Neuronal stem cell (in vitro differentiated cells): ENCODE measurements at places on chromosomes 5 and 9.

- H3K27me3 ChIP-seq = no peaks in the 10 kb centered on the region
- no peak for DNase-seq
- no peaks in the 10 kb centered on the region for H3K36me3 ChIP-seq
- no peaks in the 10 kb centered on the region for H3K4me1 ChIP-seq
- no peak overlapping the region for H3K4me3 ChIP-seq
- H3K27ac ChIP-seq = no peak overlapping the region
Observed at GRCh38 chr5:101024299-101024698, 121.2 kb upstream of the ST8SIA4 start.

DNA sequence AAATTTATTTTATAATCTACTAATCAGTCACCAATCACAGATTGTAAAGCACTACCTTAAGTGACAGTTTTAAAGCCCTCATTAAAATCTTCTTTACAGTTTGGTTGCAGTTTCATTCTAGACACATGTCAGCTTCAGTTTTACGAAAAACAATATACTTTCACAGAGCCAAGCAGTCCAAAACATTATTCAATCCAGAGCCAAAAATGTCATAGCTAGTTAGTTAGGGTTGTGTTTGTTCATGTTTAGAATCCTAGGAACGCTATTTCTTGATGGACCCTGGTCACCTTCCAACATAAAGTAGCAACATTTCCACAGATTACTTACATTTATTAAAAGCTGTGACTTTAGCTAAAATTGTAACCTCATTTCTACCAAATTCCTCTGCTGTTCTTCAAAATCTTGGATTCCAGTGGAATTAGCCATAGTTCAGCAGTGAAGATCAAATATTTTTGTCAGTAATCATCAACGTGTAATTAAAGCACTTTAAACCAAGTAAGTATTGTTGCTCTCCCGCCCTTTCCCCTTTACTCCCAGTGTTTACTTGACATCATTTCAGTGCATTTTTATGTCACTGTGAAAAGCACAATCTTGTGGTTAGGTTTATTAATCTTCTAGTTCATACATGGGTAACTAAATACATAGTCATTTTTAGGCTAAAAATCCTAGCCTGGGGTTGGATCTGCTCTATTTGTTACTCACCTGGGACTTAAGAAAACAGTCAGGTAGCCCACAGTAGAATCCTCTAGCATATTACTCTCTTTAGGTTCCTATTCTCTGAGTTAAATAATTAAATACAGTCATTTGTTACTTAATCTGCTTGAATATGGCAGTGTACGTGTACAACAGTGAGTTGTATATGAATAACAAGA, 74.3 kb downstream of the NIPBL start:
- H3K36me3 ChIP-seq = peaks cover 2% of the 10 kb centered on the region
- no peak for DNase-seq
- peaks cover 4% of the 10 kb centered on the region for H3K4me1 ChIP-seq
- H3K27ac ChIP-seq = no peak overlapping the region

DNA sequence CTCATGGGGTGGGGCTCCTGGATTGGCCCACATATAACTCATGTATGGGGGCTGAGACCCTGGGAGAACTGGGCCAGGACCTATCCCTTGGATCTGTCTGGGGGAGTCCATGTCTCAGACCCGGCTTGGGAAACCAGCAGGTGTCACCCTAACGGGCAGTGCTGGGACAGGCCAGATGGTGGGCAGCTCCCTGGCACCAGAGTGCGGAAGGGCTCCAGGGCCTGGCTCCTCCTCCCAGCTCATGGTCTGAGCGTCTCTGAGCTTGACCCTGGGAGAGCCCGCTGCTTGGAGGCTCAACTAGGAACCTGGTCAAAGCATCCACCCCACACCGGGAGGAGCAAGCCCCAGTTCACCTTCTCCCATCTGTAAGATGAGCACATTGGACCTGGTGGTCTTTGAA, 15.5 kb upstream of the NCS1 start:
- no peak overlapping the region for H3K4me3 ChIP-seq
- DNase-seq = no peak
- H3K27ac ChIP-seq = no peak overlapping the region
- no peaks in the 10 kb centered on the region for H3K27me3 ChIP-seq

GRCh38 chr9:38368731-38369130, 23.8 kb upstream of the ALDH1B1 start:
- DNase-seq = no peak
- no peaks in the 10 kb centered on the region for H3K4me1 ChIP-seq
- no peak overlapping the region for H3K27ac ChIP-seq
- H3K27me3 ChIP-seq = no peaks in the 10 kb centered on the region
- H3K4me3 ChIP-seq = no peak overlapping the region

GRCh38 chr5:130642461-130642860, 522.6 kb downstream of the HINT1 start:
- DNase-seq = no peak
- H3K4me3 ChIP-seq = no peak overlapping the region
- H3K27me3 ChIP-seq = no peaks in the 10 kb centered on the region
- H3K36me3 ChIP-seq = no peaks in the 10 kb centered on the region
- H3K27ac ChIP-seq = no peak overlapping the region
- H3K4me1 ChIP-seq = no peaks in the 10 kb centered on the region

GRCh38 chr9:89375191-89375760, 57.0 kb downstream of the SECISBP2 start:
- no peak overlapping the region for H3K27ac ChIP-seq
- no peak overlapping the region for H3K4me3 ChIP-seq
- H3K27me3 ChIP-seq = no peaks in the 10 kb centered on the region

- no peak overlapping the region for H3K27ac ChIP-seq
- no peaks in the 10 kb centered on the region for H3K36me3 ChIP-seq
- DNase-seq = no peak
Observed at GRCh38 chr5:37435261-37435660, 56.1 kb downstream of the WDR70 start.

DNA sequence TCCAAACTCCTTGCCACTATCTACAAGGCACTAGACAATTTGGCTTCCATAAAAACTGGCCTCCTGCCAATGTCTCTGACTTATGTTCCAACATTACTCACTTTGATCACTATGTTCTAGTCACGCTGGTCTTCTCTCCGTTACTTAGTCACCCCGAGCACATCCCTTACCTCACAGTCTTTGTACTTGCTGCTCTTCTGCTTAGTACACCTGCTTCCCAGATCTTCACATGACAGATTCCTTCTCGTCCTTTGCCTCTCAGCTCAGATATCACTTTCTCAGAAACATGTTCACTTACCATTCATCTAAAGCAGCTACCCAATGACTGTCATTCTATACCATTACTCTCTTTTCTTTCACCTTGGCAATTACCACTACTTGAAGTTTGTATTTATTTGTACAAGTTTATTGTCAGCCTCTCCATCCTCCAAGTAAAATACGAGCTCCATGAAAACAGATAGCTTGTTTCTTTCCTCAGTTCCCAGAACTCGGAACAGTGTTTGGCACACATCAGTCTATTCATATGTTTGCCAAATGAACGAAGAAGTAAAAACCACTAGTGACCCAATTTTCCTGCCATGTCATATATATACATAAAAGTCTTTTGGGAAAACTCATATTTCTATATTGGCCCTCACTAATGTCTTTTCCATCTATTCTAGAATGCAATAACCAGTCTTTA, 5.9 kb upstream of the SLC22A5 start:
- H3K36me3 ChIP-seq = no peaks in the 10 kb centered on the region
- no peaks in the 10 kb centered on the region for H3K27me3 ChIP-seq
- H3K27ac ChIP-seq = no peak overlapping the region
- no peak for DNase-seq
- no peaks in the 10 kb centered on the region for H3K4me1 ChIP-seq
- H3K4me3 ChIP-seq = no peak overlapping the region

DNA sequence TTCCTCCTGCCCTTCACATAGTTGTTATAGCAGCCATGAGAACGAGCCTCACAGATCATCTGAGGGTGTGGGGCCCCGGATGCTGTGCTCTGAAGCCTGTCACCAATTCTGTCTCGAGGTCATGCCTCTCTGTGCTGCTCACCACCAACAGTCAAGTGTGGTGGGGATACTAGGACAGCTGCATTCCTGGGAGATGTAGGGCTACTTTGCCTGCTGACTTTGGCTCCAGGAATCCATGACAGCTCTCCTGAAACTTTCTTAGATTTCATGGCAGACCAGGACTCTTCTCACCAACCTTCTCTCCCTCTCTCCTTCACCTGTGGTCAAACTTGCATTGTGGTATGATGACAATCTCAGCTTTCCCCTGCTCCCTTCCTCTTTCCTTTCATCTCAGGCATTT, 395.9 kb downstream of the PSAT1 start:
- no peak overlapping the region for H3K4me3 ChIP-seq
- DNase-seq = no peak
- H3K4me1 ChIP-seq = no peaks in the 10 kb centered on the region
- H3K36me3 ChIP-seq = no peaks in the 10 kb centered on the region
- H3K27me3 ChIP-seq = no peaks in the 10 kb centered on the region

DNA sequence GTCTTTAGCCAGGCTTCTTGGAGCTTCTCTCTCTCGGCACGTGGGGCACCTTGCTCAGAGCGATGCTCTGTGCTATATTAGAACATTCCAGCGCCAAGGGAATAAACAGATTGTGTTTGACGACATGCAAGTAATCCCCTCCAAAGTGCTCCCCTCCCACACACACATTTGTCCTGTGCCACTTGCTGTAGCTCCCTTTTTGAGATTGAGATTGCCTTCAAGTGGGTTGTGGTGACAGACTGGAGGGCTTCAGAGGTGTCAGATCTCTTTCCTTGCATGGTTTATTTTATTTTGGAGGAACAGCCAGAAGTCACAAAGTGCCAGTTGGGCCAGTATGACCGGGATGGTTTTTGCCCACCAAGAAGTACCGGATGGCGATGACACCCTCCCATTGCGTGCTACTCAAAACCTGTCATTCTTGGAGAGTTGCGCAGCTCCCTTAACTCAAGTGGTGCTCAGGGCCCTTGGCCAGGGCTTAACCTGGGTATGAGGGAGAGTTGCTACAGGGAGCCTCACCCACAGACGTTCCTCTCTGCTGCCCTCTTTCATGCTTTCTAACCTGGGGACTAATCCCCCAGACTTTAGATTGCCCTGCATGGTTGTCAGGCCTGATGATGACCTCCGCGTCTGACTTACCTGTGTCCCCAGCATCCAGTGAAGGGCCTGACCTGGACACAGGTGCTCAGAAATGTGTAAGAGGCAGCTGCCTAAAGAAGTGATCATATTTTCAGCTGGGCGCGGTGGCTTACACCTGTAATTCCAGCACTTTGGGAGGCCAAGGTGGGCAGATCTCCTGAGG, 18.8 kb upstream of the RPL26L1 start:
- no peaks in the 10 kb centered on the region for H3K27me3 ChIP-seq
- no peak overlapping the region for H3K4me3 ChIP-seq
- peaks cover 86% of the 10 kb centered on the region for H3K36me3 ChIP-seq
- H3K27ac ChIP-seq = no peak overlapping the region
- DNase-seq = no peak
- H3K4me1 ChIP-seq = peaks cover 8% of the 10 kb centered on the region

DNA sequence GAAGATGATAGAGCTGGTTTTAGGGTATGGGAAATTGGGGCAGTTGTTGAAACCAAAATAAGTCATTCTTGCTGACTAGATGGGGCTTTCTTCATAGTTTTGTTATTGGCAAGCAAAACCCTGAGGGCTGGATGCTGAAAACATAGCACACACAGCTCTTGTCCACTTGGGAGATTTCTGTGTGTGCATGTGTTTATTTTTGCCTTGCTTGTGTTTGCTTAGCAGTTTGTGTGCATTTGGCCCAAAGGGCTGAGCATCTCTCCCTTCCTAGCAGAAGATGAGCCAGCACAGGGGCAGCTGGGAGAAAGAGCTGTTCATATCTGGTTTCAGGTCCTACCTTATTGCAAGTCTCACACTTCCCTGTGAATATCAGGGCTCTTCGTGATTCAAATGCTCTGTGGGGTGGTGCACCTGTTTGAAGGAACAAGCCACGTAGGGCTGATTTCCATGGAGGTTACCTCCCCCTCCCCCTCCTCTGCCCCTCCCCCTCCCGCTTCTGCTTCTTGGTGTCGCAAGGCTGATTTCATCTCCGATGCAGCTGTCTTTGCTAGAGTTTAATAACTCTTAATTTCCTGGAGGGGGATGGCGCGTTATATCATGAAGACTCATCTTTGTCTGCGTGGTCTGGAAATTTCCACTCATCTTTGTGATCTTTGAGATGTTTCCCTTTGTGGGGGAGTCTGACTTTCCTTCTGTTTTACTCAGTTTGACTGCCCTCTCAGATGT, 296.5 kb downstream of the ARHGAP26 start:
- no peaks in the 10 kb centered on the region for H3K36me3 ChIP-seq
- no peak overlapping the region for H3K4me3 ChIP-seq
- no peak for DNase-seq
- no peaks in the 10 kb centered on the region for H3K27me3 ChIP-seq
- H3K27ac ChIP-seq = no peak overlapping the region
- no peaks in the 10 kb centered on the region for H3K4me1 ChIP-seq

DNA sequence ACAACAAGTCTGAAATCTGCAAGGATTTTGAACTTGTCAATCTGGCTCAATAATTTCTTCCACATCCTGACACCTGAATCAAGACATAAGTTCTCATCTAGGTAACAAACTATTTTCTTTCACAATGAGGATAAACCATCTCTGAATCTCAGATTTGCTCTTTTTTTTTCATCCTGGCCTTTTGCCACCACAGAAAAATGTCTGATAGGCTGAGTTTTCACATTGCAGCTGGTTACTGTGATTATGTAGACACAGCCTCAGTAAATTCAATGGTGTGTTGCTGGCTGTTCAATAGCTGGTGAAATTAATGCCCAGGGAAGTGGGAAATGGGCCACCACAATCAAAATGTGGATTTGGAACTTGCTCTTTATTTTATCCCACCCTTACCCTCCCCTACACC, 2.8 kb upstream of the ADRA1B start:
- peaks cover 7% of the 10 kb centered on the region for H3K4me1 ChIP-seq
- no peak overlapping the region for H3K4me3 ChIP-seq
- peaks cover 63% of the 10 kb centered on the region for H3K27me3 ChIP-seq
- no peaks in the 10 kb centered on the region for H3K36me3 ChIP-seq

DNA sequence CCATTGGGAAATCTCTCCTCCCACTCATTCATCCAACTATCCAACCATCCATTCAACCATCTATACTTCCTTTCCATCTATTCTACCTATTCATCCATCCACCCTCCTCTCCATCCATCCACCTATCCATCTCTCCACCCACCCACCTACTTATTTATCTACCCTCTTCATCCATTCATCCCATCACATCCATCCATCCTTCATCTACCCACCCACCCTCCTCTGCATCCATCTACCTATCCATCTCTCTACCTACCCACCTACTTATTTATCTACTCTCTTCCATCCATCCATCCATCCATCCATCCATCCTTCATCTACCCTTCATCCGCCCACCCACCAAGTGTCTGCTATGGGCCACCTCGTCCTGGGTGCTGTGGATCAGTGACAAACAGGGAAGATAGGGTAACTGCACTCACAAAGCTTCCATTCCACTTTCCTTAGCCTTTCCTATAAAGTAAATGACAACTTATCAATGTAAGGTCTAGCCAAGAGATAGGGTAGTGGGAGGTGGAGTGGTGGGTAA, 96.8 kb upstream of the PANK3 start:
- H3K27ac ChIP-seq = no peak overlapping the region
- no peaks in the 10 kb centered on the region for H3K4me1 ChIP-seq
- H3K4me3 ChIP-seq = no peak overlapping the region
- H3K27me3 ChIP-seq = no peaks in the 10 kb centered on the region
- no peaks in the 10 kb centered on the region for H3K36me3 ChIP-seq

GRCh38 chr9:99299211-99300102, 77.4 kb downstream of the SEC61B start:
- no peak overlapping the region for H3K4me3 ChIP-seq
- H3K27me3 ChIP-seq = no peaks in the 10 kb centered on the region
- H3K36me3 ChIP-seq = no peaks in the 10 kb centered on the region
- H3K27ac ChIP-seq = no peak overlapping the region
- no peak for DNase-seq
